ENCODE measurements at places on chromosomes 3 and 15.

DNA sequence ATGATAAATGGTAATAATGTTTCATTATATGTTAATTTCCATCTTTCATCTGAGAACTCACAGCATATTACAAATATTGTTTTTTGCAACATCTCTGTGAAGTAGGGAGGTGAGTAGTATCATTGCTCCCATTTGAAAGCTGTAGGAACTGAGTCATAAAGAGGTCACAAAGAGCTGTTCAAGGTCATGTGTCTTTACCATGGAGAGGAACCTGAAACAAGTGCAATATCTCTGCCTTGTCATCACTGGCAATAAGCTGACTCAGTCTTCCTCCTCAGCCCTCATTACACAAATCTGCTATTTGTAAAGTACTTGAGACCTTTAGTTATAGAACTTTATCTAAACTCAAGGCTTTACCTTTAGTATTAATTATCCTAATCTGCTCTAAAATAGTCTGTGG, 4.4 kb upstream of the ATP13A4 start:
- no peak for DNase-seq

- no peak for DNase-seq
These were observed 253.2 kb upstream of the LRTM1 start for GRCh38 chr3:55180936-55181535.

- DNase-seq: no peak
These were observed 1.8 kb upstream of the CCR1 start for GRCh38 chr3:46209746-46210470.

DNA sequence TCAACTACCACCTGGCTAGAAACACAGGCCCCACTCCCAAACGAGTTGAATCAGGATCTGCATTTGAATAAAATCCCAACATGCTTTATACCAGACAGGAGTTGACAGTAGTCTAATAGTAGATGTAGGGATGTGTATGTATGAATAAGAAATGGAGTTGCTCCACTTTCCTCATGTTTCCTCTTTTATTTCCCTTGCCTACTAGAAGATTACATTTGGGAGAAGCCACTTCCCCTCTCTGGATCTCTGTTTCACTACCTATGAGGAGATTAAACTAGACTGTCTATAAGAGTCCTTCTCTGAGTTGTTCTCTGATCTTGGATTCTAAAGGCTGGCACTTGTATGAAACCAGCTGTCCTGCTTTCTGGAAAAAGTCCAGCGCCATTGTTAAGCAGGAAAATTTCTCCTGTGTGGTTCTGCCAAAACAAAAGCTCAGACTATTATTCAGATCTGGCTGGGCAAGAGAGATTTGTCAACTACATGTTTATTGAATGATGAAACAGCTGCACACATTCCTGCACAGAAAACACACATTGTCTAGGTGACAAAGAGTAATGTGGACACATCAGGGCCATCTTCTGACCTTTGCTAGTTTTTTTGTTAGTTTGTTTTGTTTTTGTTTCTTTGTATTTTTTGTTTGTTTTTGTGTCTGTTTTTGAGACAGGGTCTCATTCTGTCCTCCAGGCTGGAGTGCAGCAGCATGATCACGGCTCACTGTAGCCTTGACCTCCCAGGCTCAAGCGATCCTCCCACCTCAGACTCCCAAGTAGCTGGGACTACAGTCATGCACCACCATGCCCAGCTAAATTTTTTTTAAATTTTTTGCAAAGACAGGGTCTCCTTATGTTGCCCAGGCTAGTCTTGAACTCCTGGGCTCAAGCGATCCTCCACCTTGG, 29.9 kb downstream of the ACP3 start:
- DNase-seq: no peak

- DNase-seq: no peak
These were observed 59.8 kb downstream of the WDR76 start for GRCh38 chr15:43886558-43886957.

GRCh38 chr3:123678108-123678511, 93.3 kb upstream of the HACD2 start:
- no peak for DNase-seq

GRCh38 chr15:45386420-45386819, 8.1 kb upstream of the GATM start:
- DNase-seq: no peak

DNA sequence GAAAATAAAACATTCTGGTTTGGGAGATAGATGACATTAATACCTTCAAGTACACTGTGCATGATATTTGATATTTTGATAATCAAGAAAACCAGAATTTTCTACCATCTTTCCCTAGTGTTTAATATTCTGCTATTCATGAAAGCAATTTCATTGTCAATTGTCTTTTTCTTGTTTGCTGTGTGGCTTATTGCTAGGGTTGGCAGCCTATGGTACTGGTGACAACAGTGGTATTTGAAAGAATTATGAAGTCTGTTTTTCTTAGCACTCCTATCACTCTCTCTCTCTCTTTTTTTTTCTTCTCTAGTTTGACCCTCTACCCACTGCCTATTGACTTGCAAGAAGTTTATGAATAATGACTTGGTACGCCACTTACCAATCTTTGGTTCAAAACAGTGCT, 15.4 kb downstream of the RNF13 start:
- no peak for DNase-seq

DNA sequence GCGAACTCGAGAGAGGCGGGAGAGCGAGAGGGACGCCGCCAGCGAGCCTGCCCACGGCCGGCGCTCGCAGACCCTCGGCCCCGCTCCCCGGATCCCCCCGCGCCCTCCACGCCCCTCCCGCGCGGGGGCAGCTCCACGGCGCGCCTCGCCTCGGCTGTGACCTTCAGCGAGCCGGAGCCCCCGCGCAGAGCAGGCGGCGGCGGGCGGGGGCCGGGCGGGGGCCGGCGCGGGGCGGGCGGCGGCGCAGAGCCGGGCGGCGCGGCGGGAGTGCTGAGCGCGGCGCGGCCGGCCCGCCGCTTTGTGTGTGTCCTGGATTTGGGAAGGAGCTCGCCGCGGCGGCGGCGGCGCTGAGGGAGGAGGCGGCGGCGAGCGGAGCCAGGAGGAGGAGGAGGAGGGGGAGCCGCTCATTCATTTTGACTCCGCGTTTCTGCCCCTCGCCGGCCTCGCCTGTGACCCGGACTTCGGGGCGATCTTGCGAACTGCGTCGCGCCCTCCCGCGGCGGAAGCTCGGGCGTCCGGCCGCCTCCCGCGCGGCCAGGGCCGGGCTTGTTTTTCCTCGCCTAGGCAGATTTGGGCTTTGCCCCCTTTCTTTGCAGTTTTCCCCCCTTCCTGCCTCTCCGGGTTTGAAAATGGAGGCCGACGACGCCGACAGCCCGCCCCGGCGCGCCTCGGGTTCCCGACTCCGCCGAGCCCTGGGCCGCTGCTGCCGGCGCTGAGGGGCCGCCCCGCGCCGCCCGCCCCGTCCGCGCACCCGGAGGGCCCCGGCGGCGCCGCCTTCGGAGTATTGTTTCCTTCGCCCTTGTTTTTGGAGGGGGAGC, 524 bp downstream of the IGF1R start:
- peak; percentile 19 for DNase-seq

GRCh38 chr15:45594319-45594718, 7.1 kb downstream of the BLOC1S6 start:
- DNase-seq: no peak

- no peak for DNase-seq
These were observed 56.8 kb upstream of the NEK10 start for GRCh38 chr3:27425896-27426565.

GRCh38 chr3:170301405-170301804, 56.1 kb upstream of the SKIL start:
- no peak for DNase-seq

DNA sequence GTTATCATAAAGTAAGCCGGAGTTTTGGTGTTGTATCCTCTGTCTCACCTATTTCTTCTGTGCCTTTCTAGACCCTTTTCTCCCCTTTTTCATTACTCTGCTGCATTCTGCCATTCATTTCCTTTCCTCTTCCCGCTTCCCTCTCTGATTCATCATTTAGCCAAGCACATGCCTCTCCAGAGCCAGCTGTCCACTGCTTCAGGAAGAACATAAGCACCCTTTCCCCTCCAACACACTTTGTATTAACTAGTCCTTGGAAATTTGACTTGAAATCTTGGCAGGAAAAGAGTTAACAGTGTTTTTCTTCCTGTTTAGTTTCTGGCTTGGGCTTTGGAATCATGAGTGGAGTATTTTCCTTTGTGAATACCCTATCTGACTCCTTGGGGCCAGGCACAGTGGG, 9.7 kb downstream of the APH1B start:
- no peak for DNase-seq

GRCh38 chr3:17852217-17852616, 109.8 kb upstream of the TBC1D5 start:
- no peak for DNase-seq

Measured in central memory CD4-positive, alpha-beta T cell (primary cell).